ENCODE measurements at places on chromosomes 5 and 9.
A peak's percentile ranks its signal among the peaks of the same experiment; 100 is the strongest.

DNA sequence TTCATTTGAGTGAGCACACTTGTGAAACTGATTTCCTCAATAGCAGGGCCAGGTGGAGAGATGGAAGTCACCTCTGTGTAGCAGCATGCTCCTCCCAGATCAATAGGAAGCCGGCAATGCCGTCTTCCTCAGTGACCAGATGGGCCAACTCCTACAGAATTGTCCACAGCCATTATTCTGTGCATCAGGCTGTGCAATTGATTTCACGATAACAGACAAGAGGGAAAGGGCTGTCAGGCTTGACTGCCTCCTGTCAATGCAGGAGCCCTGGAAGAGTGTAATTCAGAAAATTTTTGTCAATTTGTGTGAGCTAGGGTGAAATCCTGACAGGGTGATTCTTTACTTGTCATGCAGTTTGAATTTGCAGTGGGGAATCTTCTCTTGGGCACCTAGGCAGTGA is 838.4 kb upstream of the NUDT12 start:
- no peak for DNase-seq

DNA sequence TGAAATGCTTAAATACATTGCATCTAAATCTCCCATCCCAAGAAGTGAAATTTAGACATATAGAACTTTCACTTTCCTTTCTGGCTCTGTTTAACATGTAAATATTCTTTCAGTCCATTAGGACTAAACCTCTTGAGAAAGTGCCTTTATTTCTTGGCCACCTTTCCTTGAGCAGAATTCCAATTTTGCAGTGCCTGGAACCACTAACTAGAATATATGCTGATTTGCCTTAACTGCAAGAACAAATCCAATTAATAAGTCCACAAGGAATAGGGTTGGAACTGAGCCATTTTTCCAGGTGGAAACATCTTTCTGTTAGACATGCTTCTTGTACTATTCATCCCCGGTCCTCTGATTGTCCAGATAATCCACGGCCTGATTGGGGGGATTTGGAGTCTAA is 478.0 kb downstream of the ENC1 start:
- DNase-seq = no peak

GRCh38 chr9:133684121-133684935 is 48.2 kb downstream of the DBH start:
- DNase-seq = no peak

GRCh38 chr9:4844056-4844838 is 51.5 kb downstream of the RCL1 start:
- DNase-seq = no peak

GRCh38 chr5:77129391-77129990 is 42.4 kb upstream of the ZBED3 start:
- DNase-seq = peak; percentile 2

- DNase-seq = no peak
Observed at GRCh38 chr5:139665626-139666025, 17.5 kb downstream of the CXXC5 start.

GRCh38 chr5:26553079-26553478 is 485.3 kb downstream of the CDH9 start:
- no peak for DNase-seq

DNA sequence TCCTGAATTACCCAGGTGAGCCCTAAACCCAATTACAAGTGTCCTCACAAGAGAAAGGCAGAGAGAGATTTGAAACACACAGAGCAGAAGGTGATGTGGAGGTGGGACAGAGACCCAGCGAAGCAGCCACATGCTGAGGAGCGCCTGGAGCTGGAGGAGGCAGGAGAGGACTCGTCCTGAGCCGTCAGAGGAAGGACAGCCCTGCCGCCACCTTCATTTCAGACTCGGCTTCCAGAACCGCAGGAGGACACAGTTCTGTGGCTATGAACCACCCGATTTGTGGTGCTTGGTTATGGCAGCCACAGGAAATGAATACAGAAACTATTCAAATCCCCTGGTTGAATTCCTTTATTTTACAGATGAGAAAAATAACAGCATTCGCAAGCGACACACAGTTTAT is 16.4 kb upstream of the FBP1 start:
- DNase-seq = no peak

- DNase-seq = no peak
Observed at GRCh38 chr9:80605129-80605528, 1033.4 kb downstream of the TLE4 start.

DNA sequence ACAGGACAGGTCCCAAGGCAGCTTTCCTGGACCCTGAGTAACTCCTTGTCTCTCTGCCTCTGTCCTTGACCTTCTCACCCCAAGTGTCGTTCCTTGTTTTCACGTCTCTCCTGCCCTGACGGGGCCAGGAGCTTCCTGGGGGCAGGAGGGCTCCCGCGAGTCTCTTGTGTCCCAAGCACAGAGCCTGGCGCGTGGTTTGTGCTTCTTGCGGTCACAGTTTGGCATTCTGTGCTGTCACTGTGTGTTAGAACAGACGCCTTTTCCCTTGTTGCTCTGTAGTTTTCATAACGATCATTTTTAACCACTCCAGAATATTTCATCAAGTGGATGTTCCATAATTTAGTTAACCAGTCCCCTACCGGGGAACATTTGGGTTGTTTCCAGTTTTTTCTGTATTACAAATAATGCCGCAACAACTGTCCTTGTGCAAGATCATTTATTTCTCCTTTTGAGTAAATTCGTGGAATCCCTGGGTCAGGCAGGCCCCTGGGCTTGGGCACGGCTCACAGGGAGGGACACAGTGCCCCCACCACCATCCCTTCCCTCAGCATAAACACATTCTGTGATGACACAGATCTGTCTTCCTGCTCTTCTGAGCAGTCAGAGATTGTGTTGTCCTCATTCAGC is 71.9 kb downstream of the TSPAN17 start:
- DNase-seq = no peak

- DNase-seq = no peak
Observed at GRCh38 chr5:10725636-10726035, 35.4 kb downstream of the DAP start.

DNA sequence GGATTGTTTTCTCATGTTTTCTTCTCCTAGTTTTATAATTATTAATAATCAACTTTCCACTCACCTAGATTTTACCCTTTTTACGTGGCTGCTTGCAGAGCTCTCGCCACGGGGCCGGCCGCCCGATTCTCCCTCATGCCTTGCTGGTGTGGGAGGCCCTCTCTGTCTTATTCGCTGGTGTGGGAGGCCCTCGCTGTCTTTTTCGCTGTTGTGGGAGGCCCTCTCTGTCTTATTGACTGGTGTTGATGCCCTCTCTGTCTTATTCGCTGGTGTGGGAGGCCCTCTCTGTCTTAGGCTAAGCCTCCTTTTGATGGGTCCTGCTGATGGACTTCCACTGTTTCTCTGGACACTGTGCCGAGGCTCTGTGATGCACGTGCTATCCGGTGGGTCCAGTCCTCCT is 161.3 kb upstream of the IRX2 start:
- no peak for DNase-seq

- no peak for DNase-seq
Observed at GRCh38 chr9:109940561-109940960, 160.6 kb downstream of the PALM2AKAP2 start.

DNA sequence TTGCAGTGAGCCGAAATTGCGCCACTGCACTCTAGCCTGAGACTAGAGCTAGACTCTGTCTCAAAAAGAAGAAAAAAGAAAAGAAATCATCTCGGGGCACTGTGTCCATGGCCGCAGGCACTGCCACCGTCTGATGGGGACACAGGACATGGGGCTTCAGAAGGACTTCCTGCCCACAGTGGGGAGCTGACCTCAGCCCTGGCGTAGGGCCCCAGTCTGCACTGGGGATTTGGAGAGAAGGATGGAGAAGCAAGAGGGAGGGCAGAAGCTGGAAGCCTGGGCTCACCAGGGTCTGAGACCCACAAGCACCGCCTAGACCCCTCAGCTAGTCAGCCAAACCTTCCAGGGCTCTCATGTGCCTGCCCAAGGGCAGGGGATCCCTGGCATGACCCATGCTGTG is 4.1 kb upstream of the SARDH start:
- DNase-seq = no peak

DNA sequence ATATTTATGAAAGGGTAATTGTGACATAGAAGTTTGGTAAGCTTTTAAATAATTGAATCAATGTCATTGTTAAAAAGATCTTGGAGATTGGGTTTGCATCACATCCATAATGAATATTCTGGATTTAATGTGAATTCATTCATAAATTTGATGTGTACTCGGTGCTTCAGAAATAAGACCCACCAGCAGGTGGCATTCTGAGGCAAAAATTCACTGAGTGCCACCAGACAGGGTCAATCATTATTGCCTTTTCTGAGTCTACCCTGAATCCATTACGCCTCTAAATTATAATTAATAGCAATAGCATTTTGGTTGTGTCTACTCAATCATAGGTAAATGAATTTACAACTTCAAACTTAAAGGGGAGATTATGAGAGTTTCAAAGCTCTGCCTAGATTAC is 1.0 kb downstream of the TRPC7 start:
- DNase-seq = no peak

- no peak for DNase-seq
Observed at GRCh38 chr9:130411566-130411915, 33.2 kb upstream of the ASS1 start.

- DNase-seq = no peak
Observed at GRCh38 chr5:81850501-81851357, 99.8 kb upstream of the SSBP2 start.

GRCh38 chr9:1210954-1211353 is 160.8 kb downstream of the DMRT2 start:
- no peak for DNase-seq

DNA sequence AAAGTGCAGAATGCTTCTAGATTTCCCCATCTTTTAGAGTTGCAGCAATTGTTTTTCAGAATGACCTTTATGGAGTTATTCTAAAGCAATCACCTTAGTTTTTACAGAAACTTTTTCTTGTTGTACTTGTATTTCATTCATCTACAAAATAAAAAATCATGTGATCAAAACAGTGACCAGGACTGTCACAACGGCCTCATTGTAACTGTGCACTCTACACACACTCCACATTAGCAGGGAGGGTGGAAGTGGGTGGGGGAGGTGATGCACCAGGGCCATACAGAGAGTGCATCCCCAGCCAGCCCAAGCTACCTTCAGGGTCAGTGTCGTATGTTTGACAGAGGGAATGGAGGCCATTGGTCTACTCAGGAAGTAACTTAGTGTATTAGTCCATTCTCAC is 26.9 kb downstream of the EGFLAM start:
- DNase-seq = no peak

- DNase-seq = no peak
Observed at GRCh38 chr9:125707472-125707804, 430 bp upstream of the MAPKAP1 start.

DNA sequence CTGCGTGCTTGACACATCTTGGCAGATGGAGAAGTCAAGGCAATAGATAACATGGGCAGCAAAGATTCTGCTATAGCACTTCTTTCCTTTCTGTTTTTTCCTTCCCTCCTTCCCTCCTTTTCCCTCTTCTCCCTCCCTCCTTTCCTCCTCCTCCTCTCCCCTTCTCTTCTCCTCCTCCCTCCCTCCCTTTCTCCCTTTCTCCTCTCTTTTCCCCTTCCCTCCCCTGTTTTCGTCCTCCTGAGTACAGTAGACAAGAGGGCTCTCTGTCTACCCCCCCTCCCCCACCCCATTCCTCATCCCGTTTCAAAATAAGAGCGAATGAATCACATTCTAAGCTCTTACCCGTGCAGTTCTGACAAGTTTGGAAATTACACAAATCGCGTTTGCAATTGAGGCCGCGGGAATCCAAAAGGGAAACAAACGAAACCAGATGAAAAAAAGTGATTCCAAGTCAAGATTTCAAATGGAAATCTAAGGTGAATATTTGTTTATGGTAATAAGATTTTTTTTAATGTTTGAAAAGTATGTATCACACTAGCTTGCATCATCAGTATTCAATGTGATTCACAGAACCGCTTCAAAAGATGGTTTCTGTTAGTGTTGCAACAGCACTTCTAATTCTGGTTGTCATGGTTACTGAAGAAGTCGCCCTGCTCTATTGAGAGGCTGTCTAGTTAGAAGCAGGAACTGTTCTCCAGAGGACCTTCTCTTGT is 1.3 kb downstream of the NIM1K start:
- DNase-seq = peak; percentile 25

DNA sequence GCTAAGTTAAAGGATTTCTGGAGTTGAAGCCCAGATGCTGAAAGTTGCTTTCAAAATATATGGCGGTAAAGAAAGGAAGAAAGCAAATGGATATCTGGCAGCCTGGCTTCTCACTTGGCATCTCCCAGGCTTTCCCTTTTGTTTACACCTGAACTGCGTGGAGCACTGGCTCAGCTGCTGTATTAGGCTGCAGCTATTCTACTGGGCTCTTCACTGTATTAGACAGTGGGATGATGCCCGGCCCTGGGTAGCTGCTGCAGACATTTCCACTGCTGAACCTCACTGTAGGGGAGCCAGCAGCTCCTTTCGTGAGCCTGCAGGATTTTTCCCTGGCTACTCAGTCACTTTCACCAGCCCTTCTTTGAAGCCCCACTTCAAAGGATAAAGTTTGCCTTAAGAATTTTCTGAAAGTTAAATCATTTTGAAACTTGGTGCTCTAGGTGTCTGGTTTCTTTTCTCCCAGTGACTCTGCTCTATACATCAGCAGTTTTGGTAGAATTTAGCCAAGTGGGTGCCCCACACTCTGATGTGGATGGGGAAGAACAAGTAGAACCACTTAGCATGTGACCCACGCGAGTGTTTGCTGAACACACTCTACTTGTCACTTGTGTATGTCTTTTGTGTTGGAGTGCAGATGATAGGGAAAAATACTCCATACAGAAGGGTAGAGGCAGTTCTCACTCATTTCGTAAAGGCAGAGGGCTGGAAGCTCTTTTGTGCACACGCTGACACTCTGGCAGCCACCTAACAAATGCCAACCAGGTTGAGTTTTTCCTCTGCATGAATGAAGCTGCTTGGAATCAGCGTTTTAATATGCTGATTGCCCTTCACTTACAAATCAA is 49.9 kb downstream of the C9orf152 start:
- DNase-seq = no peak

DNA sequence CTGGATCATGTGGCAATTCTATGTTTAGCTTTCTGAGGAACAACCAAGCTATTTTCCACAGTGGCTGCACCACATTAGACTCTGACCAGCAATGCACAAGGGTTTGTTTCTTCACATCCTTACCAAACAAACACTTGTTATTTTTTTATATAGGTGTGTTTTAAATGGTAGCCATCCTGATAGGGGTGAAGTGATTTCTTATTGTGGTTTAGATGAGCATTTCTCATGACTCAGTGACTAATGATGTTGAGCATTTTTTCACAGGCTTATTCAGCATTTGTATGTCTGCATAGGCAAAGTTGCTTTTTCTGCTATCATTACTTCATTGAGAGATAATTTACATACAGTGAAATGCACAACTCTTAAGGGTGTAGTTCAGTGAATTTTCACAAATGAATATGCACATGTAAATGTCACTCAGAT is 36.0 kb downstream of the ANKRD33B start:
- no peak for DNase-seq

All from activated CD4-positive, alpha-beta T cell treated with anti-CD3 and anti-CD28 coated beads, Interleukin-2, amount 50 U/mL, for 4 hours (primary cell).